ENCODE measurements at places on chromosomes 1 and 21.

DNA sequence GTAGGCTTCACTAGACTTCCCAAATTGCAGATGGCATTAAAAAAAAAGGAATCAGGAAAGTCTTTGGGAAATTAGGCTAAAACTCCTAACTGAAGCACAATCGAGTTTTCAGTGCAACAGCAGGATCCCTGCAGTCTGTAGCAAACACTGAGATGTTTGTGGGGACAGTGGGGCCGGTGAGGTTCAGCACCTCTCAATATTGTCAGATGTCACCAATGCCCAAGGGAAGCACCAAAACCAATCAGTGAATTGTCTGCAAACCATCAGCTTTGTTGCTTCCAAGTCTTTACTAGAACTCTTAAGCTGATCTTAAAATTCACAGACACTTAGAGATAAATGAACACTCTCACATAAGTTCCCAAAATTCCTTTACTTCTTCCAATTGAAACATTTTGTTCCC lies 2.6 kb downstream of the ERG start:
- DNase-seq: no peak

GRCh38 chr1:240608707-240609106 lies 3.2 kb downstream of the GREM2 start:
- DNase-seq: no peak

GRCh38 chr1:102098536-102098935 lies 101.8 kb upstream of the OLFM3 start:
- DNase-seq: no peak

- DNase-seq: no peak
Observed at GRCh38 chr1:13790290-13791030, 90.5 kb downstream of the PRDM2 start.

DNA sequence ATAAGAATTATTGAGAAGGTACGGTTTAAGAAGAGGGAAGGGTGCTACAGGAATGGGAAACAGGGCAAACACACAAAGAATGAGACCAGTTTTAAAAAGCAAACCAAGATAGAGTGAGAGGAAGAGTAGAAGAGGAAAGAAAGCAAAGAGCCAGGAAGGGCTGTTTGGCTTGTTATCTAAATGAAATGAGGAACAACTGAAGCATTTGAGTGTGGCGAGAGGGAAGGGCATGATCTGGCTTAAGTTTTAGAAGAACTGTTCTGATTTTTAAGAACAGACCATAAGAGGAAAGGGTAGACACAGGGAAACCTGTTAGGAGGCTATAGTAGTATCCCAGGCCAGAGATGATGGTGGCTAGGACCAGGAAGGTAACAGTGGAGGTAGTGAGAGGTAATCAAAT lies 73.8 kb downstream of the TUT4 start:
- no peak for DNase-seq

- no peak for DNase-seq
Observed at GRCh38 chr21:45182958-45183357, 104.7 kb downstream of the POFUT2 start.

GRCh38 chr21:34092262-34092921 lies 19.0 kb downstream of the MRPS6 start:
- DNase-seq: no peak

DNA sequence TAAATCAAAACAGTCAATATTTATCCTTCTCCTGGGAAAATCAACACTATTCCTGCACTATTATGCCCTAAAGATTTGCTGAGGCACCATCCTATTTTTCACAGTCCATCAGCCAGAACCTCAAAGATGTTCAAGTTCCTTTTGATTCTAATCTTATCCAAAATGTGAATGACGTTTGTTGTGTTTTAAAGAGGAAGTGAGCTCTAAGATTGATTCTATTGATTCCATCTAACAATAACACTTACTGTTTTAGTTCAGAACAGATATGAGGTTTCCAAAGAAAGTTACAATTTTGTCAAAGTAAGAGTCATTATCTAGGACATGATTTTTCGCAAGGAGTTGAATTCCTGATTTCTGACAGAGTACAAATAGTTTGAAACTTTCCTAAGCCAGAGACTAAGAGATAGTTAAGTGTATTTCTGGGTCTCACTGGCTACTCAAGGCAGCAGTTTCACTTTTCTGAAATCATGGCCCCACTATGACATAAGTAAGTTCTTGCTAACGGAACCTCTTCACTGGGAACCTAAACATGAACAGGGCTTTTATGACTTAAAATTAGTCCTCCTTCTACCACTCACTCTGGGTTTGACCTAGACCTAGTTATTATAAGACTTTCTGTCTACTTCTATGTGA lies 84.7 kb downstream of the LHX9 start:
- DNase-seq: no peak

DNA sequence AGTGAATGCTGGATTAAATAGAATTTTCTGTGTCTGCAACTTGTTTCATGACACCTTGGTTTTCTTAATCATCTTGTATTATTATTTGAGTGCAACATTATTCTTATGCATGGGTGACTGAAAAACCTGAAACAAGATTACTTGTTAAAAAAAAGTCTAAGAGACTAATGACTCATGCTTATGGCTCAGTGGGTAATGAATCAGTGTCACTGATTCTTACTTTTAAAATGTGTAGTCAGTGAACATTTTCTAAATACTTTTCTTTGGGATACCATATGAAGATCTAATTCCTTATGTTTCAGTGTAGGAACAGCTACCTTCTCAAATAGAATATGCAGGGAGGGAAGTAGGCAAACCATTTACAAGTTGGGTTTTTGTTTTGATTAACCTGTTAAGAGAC lies 65.5 kb downstream of the PRKAA2 start:
- DNase-seq: no peak

DNA sequence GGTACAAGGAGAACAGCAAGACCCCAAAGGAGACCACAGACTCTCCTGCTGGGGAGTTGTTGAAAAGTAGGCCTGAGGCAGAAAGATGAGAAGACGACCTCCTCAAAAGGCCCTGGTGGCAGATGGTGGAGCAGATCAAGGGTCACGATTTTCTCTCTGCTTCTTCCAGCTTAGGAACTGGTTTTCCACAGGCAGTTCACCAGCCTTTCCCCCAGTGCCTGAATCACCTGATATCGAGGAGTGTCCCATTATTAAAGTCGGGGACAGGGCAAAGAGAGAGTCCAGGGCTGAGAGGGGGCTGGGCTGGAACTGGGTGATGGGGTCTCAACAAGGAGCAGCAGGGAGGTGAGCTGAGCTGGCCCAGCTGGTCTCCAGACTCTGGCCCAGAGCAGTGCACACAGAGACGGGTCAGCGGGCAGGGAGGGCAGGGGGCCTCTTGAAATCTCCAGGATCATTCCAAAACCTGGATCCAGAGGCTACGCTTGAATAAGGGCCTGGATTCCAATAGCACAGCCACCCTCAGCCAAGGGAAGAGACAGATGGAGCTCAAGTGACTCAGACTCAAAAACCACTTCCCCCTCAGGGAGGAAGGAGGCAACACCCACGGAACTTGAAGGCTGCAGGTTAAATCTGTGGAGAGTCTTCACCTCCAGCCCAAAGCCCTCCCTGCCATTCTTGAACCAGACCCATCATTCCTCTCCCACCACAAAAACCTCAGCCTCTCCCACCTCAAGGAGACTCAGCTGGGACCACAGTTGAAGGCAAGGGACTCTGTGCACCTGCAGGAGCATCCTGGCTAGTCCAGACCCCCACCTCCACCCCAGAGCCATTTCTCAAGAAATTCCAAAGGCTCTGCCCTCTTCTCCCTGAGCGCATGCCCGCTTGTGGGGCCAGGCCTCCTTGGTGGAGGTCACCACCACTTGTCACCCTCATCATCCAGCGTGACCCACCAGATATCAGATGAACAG lies at the start of gene S100A5:
Gene S100A5 (minus strand): TSS at position 541 of the 968 bp plus-strand sequence. CDS start 743 bp downstream, outside the sequence.
- DNase-seq: no peak

DNA sequence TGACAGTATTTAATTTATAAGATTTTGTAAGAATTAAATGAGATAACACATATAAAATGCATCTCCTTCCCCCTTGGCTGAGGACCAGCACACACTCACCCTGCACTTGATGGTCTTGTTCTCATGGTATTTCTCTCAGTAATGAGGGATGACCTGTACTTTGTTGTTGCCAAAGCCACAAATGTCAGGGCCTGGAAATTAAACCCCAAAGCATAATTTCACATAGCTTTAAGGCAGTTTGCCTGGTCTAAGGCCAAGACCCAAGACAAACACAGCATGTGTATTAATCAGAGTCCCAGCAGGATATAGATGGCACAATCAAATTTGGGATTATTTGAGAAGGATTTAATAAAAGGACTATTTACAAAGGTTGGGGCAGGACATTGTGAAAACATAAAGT lies 48.6 kb upstream of the EPS15 start:
- no peak for DNase-seq

DNA sequence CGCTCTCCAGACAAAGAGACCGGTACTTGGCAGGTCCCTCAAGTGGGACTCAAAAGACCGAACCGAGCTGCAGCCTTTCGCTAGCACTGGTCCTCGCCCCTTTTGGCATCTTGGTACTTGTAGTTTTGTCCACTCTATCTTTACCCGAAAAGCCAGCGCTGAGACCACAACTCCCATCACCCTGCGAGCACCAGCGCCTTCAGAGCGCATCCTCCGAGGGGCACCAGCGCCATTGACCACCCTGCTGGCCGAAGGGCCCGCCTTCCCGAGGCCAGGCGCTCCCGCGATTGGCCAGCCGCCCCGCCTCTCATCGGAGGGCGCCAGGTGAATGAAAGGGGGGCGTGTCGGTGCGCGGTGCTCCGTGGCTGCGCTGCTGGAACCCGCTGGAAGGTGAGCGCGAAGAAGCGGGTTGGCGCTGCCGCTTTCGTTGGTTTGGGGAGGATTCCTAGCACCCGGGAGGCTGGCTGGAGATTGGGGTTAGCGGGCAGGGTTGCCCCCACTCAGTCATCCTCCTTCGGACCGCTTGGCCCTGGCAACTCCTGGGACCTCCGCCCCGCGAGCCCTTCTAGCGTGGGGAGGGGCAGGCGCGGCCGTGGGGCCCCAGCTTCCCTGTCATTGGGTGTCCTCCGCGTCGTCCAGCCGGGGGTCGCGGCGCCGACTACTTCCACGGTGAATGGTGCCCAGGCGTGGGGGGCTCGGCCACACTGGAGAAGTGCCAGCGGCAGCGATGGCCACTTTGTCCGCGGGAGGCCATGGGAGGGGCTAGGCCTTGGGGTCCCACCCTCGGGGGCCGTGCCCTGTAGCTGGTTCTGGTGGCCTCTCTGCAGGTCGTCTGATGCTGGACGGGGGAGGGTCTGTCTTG lies at the start of gene ZBTB8B:
Gene ZBTB8B (plus strand): TSS at position 357 of the 862 bp plus-strand sequence. CDS start 5,553 bp downstream, outside the sequence.
- DNase-seq: peak; percentile 85

DNA sequence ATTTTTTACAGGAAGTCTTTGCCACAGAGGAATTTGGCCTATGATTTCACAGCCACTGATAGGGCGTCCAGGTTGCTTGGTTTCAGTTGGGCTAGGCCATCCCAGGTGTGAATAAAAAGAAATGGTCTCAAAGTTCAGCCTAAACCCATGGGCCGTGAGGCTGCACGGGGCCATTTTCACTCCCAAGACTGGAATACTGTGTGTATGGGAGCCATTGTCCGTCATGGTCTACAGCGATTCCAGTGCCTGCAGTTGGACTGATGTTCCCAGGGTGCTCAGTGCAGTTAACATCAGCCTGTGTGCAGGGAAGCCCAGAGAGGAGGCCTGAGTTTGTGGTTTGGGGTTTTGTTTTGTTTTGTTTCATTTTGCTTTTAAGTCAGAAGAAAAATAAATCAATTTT lies 133.2 kb downstream of the ADSS2 start:
- DNase-seq: no peak

DNA sequence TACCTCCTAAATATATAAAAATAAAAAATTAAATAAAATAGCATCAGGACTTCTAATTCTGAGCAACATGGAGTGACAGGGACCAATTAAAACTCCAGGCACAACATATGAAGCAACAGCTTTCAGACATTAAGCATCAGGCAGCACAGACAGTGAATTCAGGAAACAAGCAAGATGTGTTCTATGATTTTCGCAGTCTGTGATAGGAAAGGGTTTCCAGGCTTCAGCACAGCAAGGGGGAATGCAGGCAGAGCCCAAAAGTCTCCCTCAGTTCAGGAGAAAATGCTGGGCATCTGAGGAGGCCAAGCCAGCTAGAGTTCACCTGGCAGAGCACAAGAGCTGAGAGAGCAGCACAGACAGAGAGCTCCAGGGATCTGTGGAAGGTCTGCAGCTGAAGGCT lies 22.2 kb upstream of the CTTNBP2NL start:
- DNase-seq: no peak

GRCh38 chr1:53728702-53729455 lies 10.1 kb downstream of the GLIS1 start:
- DNase-seq: no peak

DNA sequence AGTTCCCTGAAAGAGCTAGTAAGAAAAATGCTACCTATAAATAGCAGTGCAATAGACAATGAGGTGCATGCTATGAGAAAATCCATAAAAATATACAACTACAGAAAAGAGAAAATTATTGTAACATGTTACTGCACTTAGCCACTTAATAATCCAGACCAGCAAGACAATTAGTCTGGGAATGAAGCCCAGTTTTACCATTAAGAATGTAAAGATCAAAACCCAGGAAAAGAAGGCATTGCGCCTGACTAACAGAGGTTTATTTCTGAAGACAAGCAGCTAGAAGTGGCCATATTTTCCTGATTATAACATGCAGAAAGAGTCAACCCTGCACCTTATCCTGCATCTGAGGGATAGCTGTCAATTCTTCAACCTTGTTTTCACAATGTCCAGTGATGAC lies 276.4 kb upstream of the PRMT6 start:
- no peak for DNase-seq

GRCh38 chr1:165481820-165482532 lies 37.0 kb upstream of the RXRG start:
- no peak for DNase-seq

DNA sequence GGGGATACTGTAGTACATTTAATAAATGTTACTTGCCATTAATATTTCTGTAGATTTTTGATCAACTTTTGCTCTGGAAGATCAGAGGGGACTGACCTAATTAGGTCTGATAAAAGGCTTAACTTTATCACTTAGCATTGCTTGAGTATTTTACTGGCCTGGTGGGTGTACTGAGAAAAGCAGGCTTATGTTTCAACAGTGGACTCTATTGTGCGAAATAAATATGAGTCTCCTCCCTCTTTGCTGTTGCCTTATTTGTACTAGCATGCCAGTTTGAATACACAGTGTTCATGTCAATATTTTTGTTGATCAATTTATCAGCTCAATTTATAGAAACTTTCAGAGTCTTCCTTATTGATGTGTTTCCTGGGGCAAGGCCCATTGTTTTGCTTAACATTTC lies 49.1 kb downstream of the EBNA1BP2 start:
- no peak for DNase-seq

GRCh38 chr1:203167026-203167912 lies 8.4 kb downstream of the MYBPH start:
- DNase-seq: no peak

- no peak for DNase-seq
Observed at GRCh38 chr1:19759740-19760089, 40.0 kb downstream of the TMCO4 start.

- DNase-seq: no peak
Observed at GRCh38 chr1:190608282-190608681, 130.6 kb upstream of the BRINP3 start.

GRCh38 chr1:218034468-218034867 lies 250.6 kb upstream of the RRP15 start:
- no peak for DNase-seq

DNA sequence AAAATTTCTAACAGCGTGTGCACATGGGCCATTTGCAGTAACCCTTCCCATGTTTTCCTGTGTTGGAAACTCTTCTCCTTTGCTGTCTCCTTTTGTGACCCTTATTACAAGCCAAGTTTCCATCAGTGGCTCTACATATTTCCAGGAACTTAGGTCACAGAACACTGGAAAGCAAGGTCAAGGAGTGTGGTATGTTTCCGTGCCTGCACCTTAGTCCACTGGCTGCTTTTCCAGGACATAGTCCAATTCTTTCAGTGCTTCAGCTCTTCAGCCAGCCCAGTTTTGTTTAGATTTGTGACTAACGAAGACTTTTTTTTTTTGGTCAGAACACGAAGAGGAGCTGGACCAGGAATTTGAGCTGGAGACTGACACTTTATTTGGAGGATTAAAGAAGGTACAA lies 33.8 kb downstream of the HHAT start:
- no peak for DNase-seq

Data from right lung (tissue), 10 donors.